ENCODE measurements at places on chromosomes 5 and 9.

- DNase-seq: no peak
These were observed 511.3 kb upstream of the PAPPA start for GRCh38 chr9:115642285-115642684.

GRCh38 chr5:39076757-39077728 lies 2.8 kb upstream of the RICTOR start:
- no peak for DNase-seq

- no peak for DNase-seq
These were observed 6.1 kb upstream of the AP3B1 start for GRCh38 chr5:78300464-78301045.

DNA sequence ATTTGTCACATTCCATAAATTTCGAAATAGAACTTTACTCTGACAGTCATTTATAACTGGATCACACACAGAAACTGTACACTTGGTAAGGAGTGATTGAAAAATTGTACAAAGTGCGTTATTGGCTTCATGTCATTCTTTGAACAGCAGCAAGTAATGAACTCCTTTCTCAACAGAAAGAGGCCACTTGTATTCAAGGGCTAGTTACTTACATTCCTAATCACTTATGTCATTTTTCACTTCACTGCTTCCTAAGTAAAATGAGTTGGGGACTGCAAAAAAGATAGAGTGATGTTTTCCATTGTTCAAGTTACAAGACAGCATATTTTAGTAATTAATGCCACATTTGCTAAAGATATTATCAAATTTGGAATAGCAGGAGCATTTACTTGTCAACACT lies 893.2 kb downstream of the DTWD2 start:
- DNase-seq: no peak

GRCh38 chr9:91486699-91487497 lies 63.3 kb upstream of the NFIL3 start:
- DNase-seq: no peak

DNA sequence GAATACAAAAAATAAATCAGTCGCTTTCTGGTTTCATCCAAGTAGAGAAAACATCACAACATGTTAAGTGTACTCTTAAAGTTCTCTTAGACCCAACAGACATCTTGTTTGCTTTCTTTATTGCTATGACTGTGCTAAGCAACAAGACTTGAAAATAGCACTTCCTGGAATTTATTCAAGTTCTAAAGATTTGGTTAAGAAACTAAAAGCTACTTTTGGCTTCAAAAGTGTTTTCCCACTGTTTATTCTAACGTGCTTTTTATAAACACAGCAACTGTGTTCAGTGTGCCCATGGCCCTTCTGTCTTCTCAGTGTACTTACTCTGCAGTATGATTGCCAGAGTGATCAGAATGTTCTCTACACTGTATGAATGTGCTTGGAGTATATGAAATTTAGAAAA lies 109.8 kb downstream of the GIN1 start:
- no peak for DNase-seq

GRCh38 chr5:139243425-139243970 lies 45.3 kb upstream of the SIL1 start:
- no peak for DNase-seq

GRCh38 chr9:104027295-104027694 lies 66.8 kb upstream of the SMC2 start:
- peak; percentile 62 for DNase-seq

DNA sequence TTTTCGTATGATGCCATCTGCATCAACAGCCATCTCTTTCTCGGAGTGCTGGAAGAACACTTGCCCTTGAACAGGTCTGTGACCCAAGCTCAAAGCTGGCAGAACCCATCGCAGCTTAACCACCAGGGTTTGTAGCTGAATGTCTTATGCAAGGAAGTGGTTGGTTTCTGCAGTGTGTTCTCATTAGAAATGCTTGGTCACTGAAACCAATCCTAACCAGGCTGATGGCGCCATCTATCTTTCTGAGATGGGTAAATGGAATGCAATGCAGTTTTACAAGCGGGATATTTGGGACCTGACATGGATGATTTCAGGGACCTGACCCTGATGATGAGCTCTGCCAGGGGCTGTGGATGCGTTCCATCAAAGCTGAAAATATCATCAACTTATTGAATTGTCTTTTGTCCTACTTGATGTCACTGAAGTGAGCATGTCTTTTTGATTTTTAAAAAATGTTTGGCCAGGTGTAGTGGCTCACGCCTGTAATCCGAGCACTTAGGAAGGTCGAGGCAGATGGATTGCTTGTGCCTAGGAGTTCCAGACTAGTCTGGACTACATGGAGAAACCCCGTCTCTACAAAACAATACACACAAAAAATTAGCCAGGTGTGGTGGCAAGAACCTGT lies 28.7 kb downstream of the DMRT3 start:
- peak; percentile 19 for DNase-seq

GRCh38 chr9:120985819-120986222 lies 59.2 kb upstream of the TRAF1 start:
- no peak for DNase-seq

GRCh38 chr9:36855448-36856315 lies 178.4 kb downstream of the PAX5 start:
- DNase-seq: no peak

- DNase-seq: no peak
These were observed 156.0 kb upstream of the MAST4 start for GRCh38 chr5:66440202-66440680.

- no peak for DNase-seq
These were observed 136.6 kb upstream of the COL5A1 start for GRCh38 chr9:134505032-134505431.

DNA sequence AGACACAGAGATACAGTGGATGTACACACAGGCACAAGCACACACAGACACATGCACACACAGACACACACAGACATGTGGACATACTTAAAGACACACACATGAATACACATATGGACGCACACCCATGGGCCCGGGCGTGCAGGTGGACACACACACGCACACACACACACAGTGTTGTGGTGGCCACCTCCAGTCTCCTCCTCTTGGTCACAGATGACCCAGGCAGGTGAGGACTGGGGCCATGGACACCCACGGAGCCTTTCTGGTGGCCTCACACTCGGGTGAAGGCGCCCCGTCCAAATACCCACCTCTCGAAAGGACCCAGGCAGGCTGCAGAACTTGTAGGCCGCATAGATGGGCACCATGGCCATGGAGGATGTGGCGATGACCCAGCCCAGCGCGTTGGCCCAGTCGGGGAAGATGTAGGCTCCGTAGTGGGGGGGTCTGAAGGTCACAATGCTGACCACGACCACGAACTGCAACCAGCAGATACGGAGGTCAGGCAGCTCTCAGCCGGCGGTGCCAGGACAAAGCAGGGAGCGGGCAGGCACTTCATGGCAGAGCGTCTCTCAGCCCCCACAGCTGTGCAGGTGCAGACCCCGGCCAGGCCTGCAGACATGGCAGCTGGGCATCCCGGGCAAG lies 42.5 kb downstream of the SLC6A3 start:
- no peak for DNase-seq

GRCh38 chr5:151742870-151743294 lies 15.5 kb downstream of the ATOX1 start:
- DNase-seq: no peak

All from NCI-H1092 (cell line).